Epithelial cell of prostate (primary cell): ENCODE measurements at places on chromosomes 5 and 9.

DNA sequence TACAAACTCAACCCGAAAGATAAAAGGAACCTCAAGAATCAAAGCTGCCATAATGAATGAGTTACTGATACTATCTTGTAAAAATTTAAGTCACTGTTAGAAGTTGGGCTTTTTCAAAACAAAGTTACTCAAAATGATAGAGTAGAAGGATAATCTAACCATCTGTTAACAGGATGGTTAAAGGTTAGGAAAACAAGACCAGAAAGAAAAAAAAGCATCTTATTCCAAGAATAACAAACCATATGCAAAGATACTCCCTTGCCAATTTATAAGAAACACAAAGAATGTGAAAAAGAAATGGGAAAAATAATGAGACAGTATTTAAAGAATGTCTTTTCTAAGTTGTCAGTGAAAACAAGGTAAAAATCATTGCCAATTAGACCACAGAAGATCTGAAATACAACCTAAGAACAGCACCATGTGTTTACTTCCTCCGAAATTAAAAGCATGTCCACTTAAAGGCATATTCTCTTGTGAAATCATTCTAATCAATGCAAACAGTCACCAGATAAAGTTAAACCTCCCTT, 51.2 kb downstream of the STRBP start:
- DNase-seq, result no peak

DNA sequence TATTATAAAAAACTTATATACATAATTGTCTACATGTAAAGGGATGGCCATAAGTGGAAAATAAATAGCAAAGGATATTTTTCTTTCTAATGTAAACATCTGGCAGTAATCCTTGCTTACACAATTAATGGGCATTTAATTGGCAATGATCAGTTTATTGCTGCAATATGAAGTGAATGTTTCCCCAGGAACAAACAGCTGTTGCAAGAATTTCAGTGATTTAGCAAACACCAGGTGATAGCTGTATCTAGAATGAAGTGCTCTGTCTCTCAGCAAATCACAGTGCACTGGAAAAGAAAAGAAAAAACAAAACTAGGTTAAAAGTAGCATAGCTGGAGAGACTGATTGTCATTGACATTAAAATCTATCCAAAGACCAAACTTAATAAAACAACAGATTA, 594.5 kb upstream of the ARRDC3 start:
- no peak for DNase-seq

DNA sequence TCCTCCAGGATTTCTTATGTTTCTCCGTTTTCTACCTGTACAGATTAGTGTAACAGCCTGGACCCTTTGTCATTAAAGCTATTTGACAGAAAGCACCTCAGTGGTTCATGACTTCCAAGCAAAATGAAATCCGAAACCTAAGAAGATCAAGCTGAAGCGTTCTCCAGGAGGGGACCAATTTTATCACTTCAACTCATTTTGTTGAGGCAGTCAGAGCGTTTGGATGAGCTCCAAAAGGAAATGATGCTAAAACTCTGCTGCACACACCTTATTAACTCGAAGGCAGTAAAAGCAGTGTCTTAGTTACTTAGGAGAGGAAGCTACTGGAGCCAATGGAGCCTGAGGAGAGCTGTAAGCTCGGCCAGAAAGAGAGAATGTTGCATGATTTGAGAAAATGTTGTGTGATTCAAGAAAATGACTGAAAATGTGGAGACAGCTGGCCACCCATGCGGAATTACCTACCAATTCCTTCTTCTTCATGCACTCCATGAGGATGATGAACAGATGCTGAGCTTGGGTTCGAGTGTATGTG, 346.7 kb upstream of the KLF9 start:
- DNase-seq, result no peak

DNA sequence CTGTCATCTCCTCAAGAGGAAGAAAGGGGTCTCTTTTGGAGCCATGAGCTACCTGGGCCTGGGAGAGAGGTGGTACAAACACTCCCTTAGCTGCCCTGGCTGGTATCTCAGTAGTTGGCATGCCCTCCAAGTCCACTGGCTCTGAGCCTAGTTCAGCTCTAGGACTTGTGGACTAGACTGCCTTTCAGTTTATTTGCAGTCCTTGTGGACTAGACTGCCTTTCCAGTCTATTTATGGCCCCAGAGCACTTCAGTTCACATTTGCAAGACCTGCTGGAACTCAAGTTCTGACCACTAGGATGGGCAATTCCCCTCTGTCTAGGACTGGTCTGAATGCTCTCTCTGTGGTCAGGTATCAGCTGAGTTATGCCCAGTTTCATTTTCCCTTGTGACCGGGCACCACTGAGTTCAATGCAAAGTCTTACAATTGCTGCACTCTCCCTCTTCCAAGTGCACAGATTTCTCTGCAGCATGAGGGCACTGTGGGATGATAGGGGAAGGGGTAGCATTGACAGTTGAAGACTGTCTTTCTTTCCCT, 1019.0 kb downstream of the TAF11L14 start:
- DNase-seq, result no peak
